ENCODE measurements at places on chromosomes 2 and 18. TPM values are rescaled to one million over a fixed set of nuclear protein-coding genes. Genes with fewer than 3 reads are reported as not detected.

DNA sequence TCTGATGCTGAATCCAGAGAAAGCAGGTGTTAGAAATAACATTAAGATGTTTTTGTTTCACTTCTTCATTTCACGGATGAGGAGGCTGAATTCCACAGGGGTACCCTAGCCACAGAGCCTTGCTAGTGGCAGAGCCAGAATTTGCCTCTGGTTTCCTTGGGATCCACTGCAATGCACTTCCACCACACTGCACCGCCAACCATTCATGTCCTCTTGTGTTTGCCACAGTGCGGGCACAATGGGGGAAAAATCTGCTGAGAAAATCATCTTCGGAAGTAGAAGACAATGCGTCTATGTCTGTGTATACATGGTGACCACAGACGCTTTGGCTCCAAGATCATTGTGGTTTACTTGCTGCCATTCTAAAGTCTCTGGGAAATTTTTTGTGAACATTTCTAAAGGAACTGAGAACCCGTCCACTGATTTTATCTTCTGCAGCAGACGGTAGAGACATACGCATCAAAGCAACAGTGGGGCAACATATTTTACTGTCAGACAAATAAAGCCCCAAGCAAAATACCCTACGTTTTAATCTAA is 14.9 kb downstream of the ICOS start:
- no peak for DNase-seq

- no peak for DNase-seq
Measured at GRCh38 chr2:126368758-126369157, 287.2 kb upstream of the GYPC start.

DNA sequence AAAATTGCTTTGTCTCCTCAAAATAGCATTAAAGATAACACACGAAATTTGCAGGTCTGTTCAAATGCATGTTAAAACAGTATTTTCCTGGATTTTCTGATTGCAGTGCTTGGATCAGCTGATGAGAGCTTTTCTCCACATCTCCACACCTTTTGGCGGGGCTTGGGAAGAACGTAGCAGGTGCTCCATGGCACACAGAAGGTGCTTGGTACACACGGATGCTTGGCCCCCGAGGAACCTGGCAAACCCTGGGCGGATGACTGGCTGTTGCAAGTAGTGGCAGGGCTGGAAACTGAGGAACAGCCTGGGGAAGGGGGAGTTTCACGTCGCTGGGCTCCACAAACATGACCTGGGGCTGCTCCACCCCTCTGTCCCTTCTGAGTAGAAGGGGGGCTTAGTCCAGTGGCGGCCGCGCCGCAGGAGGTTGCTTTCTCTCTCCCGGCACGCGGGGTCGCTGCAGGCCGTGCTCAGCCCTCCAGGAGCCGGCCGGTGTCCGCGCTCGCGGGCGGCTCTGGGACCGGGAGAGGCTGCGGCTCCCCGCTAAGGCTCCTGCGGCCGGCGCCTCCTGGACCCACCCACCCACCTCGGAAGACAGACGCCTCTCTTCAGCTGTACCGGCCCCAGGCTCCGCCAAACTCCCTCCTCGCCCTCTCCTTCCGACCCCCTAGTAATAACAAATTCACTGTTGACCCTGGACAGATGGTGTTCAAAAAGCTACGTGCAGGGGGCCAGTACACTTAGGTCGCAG is 69.3 kb downstream of the MARCO start:
- peak; percentile 21 for DNase-seq

- DNase-seq, result no peak
Measured at GRCh38 chr2:190255676-190256075, 64.0 kb downstream of the HIBCH start.

GRCh38 chr18:44589693-44590355 is 90.9 kb upstream of the SETBP1 start:
- no peak for DNase-seq

- no peak for DNase-seq
Measured at GRCh38 chr2:134869946-134870736, 31.7 kb downstream of the ACMSD start.

DNA sequence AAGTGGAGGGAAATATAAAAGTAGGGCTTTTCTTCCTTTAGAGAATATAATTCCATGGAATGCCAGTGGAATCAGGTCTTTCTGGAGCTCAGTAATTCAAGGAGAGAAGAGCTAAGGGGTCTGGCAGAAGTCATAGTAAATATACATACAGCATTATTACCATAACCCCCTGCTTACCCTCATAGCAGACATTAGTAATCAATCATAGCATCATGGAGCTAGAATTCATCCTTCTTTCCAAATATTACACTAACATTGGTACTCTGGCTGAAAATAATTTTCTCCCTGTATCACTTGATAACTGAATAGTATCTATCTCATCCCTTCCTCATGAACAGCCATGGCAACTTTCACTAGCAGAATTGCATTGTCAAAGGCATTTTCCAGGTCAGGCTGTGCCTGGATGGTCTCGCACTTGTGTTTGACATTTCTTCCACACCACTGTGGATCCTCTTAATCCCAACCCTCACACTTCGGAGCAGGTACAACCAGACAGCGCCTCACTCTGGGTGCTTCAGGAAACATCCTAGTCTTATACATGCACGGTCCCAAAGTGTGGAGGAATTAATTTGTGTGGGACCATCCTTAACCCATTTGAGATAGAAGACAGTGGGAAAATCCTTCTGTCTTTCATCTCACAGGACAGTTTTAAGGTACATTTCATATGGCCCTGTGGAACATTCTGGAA is 84.2 kb upstream of the SEC11C start:
- DNase-seq, result no peak

- no peak for DNase-seq
Measured at GRCh38 chr18:79873449-79874110, 75.8 kb downstream of the KCNG2 start.

- DNase-seq, result no peak
Measured at GRCh38 chr2:10862330-10862729, 49.4 kb upstream of the KCNF1 start.

DNA sequence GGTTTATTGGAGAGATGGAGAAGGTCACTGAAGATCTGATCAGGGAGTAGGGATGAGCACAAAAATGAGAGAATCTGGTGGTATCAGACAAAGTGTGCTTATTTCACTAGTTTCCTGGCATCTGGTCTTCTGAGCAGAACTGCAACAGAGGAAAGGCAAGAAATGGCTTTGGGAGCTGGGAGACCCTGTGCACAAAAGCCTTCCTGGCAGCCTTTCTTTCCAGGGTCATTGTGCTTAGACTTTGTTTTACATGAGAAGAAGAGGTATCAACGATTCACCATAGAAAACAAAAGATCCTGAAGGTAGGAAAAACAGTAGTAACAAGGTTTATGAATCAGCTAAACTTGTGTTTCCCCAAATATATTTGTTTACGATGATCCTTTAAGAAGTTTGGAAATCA is 162.9 kb downstream of the CNTNAP5 start:
- no peak for DNase-seq

DNA sequence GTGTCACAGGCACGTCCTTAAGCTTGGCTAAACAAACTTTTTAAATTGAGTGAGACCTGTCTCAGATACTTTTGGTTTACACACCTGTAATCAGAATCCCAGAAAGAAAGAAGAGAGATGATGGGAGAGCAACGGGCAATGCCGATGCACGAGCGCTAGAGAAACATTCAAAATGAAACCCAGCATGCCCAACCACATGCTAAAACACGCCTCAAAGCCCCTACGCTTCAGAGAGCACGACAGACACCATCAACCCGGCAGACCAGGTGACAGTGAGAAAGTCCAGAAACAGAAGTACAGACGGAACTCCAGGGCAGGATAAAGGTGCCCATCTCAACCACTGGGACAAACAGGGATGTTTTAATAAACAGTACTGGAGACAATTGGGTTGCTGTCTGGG is 85.5 kb downstream of the HDAC4 start:
- DNase-seq, result no peak

GRCh38 chr2:220445429-220446105 is 818.1 kb downstream of the SLC4A3 start:
- DNase-seq, result no peak

GRCh38 chr18:44893045-44893706 is 212.5 kb downstream of the SETBP1 start:
- no peak for DNase-seq

GRCh38 chr2:8575038-8575833 is 106.6 kb upstream of the ID2 start:
- no peak for DNase-seq

GRCh38 chr2:160271171-160272086 is 71.4 kb upstream of the ITGB6 start:
- DNase-seq, result no peak

DNA sequence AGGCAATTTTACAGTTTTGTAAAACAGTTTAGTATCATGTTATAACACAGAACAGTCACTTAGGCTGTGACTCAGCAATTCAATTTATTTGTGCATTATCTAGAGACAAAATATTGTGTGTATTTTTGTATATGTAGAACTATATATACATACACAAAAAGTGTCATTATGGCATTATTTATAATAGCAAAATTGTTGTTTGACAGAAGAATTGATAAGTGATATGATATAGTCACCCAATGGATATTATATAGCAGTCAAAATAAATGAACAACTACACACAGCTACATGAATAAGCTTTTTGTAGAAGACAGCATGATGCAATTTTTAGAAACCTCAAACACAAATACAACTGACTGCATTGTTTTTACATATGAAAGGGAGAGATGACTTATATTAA is 334.0 kb downstream of the TRIB2 start:
- no peak for DNase-seq

DNA sequence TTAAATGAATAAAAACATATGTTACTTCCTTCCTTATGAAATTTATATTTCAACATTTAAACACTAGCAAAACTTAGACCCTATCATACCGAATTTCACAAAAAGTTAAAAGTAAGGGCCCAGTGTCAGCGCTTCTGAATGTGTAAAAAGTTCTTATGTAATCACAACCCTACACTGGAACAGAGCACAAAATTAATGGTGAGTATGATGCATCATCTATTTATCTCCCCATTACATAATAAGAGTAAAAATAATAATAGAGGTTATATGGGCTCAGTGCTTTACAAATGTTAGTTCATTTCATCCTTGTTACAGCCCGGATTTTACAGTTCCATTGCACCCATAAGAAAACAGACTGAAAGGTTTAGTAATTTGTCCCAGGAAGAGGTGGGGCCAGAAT is 144.9 kb upstream of the POU3F3 start:
- DNase-seq, result no peak

- no peak for DNase-seq
Measured at GRCh38 chr2:120320318-120320851, 25.6 kb upstream of the INHBB start.

DNA sequence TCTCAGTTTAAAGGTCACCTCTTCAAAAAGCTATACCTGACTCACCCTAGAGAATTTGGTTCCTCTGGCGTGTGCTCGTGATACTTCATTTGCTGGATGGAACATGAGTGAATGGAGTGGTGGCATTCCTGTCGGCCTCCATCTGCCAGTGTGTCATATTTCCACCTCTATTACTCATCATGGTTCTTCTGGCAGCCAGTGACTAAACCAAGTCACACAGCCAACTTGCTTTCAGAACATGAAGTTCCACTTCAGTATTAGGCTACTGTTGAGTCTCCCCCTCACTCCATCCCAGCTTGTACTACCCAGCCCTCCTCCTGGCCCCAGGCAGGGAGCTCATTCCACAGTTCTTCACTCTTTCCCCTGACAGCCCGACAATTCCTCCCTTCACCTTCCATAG is 169.8 kb downstream of the MREG start:
- DNase-seq, result no peak

DNA sequence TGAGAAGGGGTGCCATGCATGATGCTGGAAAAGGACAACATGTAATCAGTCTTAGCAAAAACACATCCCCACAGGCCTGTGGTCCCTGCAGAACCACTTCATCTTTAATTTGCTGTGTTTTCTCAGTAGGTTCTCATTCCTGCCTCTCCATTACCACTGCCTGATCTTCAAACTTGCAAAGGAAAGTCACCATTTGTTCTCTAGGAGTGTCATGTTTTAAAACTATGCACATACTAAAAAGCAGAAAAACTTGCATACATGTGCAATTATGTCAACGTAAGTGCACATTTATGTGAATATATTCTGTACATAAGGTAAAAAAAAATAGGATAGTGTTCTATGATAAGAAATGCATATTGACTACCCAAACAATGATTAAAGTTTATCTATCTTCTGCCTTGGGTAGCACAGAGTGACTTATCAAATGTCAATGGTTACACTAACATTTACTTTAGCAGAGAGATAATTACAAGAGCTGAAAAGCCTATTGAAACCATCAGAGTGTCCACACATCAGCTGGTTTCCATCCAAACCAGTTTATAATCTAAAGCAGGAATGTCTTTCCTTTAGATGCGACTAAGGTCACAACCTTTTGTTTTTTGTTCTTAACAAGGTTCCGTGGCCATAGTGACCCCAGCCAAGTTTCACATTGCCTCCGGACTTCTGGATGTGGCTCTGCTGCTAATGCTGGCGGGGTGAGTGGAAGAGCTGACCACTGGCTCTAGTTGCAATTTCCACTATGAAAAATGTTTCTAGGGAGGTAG is 58.7 kb upstream of the RMDN2 start:
- DNase-seq, result no peak

DNA sequence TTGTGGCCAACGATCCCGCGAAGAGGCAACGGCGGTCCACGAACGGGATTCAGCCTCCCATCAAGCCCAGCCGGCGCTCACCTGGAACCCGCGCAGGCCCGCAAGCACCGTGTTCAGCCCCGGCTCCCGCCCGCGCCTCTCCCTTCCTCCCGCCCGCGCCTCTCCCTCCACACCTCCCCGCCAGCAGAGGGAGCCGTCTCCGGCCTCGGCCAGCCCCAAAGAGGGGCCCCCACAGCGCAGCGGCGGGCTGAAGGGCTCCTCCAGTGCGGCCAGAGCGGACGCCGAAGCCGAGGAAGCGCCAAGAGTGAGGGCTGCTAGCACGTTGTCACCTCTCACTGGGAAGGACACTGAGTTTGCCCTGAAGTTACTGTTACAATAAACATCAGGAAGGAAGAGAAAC is 55.3 kb upstream of the LAPTM4A start:
- DNase-seq, result no peak

GRCh38 chr2:43346602-43347567 is 120.5 kb upstream of the ZFP36L2 start:
- DNase-seq, result no peak

DNA sequence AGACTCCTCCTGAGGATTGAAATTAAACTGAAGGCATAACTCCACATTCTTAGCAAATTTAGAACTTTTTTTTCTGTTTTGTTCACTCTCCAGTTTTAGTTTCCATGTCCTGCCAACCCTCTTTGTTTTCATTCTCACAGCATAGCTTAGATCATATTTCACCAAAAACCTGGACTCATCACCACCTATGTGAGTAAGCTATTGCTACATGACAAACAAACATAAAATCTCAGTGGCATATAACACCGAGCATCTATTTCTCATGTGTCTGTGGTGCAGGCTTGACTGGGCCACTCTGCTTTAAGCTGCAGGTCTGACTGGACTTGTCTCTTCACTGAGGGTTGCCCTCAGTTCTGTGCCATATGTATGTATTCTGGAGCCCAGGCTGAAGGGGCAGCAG is 385.2 kb downstream of the ARHGAP15 start:
- DNase-seq, result no peak

GRCh38 chr2:184270660-184271059 is 327.7 kb upstream of the ZNF804A start:
- DNase-seq, result no peak

SETBP1 gene
- 29.0 TPM for polyA plus RNA-seq

SERPINB11 gene
- polyA plus RNA-seq, result not detected

SPP2 gene
- not detected for polyA plus RNA-seq

PSME4 gene
- 75.3 TPM for polyA plus RNA-seq
